ENCODE measurements at places on chromosomes 12 and 14.
A peak's percentile ranks its signal among the peaks of the same experiment; 100 is the strongest.

GRCh38 chr12:66804563-66804974 lies 125.7 kb upstream of the GRIP1 start:
- DNase-seq: no peak

DNA sequence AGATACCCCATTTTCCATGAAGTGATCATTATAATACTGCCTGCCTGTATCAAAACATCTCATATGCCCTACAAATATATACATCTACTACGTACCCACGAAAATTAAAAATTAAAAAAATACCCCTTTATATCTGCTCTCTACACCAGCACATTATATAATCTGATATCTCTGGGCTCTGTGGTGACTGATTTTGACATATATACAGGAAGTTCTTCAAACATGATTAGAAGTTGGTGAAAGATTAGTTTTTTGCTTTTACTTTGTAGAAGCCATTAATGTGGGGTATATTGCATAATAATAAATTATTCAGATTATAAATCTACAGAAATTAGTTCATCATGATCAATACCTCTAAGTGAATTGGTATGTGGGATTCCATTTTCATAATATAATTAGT lies 126.7 kb upstream of the MDM1 start:
- no peak for DNase-seq

- DNase-seq: no peak
These were observed 668 bp downstream of the APPL2 start for GRCh38 chr12:105235281-105235731.

DNA sequence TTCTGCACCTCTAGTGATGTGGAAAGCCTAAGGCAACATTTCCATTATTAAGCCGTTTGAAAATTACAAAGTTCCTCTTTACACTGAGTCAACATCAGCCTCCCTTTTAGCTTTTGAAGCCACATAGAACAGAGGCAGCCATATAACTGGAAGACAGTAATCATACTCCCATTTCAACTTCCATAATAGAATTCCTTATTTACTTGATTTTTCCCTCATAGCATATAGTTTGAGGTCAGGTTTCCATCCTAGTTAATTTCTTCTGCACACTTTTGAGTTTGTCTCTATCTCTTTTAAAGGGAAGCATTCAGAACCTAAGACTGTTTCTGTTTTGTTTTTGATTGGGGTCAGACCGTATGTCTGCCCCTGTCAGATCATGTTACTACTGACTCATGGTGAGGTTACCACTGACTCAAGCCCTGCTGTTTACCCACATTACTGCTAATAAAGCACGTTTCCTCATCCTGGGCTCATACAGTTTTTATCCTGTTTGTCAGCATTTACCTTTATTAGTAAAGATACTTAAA lies 161.0 kb downstream of the SLC38A4 start:
- DNase-seq: no peak

- no peak for DNase-seq
These were observed 42.6 kb upstream of the MED13L start for GRCh38 chr12:116319898-116320621.

GRCh38 chr12:15423629-15424028 lies 101.3 kb downstream of the PTPRO start:
- DNase-seq: no peak

- DNase-seq: no peak
These were observed 27.5 kb downstream of the WIF1 start for GRCh38 chr12:65093606-65094005.

- DNase-seq: no peak
These were observed 53.3 kb downstream of the GLT1D1 start for GRCh38 chr12:128906485-128907137.

DNA sequence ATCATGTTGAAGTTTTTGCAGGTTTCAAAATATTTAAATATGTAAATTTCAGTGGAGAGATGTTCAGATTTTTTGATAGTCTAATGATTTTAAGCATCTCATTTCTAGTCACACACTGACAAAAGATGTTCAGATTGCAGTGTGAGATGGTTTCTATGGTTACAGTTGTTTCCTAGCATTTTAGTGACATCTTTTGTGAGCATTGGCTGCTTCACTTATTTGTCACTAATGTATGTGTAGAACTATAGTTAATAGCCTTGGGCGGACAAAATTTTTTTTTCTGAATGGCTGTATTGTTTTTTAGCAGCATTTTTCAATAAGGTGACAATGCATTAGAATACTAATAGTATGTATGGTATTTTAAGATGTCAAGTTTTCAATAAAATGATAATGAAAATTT lies 315.6 kb upstream of the PRKD1 start:
- no peak for DNase-seq

DNA sequence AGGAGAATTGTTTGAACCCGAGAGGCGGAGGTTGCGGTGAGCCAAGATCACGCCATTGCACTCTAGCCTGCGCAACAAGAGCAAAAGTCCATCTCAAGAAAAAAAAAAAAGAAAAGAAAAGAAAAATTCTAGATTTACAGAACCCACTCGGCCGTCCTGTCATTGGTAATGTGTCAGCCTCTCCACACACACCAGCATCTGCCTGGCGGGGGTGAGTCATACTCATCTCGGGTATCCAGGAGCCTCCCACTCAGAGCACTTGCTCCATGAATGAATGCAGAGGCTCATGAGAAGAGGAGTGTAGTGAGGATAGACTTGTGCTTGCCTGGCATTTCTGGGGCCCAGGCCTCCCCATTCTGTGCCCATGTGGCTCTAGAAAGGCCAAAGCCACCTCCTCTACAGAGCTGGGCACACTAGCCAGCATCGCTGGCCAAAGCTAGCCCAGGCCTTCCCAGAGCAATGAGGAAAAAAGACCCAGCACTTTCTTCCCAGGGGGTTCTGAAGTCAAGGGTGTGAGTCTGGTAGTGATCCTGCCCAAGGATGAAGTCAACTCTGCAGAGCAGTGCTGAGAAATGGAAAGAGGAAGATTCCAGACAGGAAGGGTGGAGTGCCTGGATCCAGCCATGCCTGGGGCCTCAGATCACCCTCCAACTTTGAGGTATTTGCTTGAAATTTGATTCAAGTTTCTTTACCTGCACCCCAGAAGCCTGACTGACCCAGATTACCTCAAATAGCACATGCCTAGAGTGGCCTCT lies 31.2 kb upstream of the KLC1 start:
- no peak for DNase-seq

DNA sequence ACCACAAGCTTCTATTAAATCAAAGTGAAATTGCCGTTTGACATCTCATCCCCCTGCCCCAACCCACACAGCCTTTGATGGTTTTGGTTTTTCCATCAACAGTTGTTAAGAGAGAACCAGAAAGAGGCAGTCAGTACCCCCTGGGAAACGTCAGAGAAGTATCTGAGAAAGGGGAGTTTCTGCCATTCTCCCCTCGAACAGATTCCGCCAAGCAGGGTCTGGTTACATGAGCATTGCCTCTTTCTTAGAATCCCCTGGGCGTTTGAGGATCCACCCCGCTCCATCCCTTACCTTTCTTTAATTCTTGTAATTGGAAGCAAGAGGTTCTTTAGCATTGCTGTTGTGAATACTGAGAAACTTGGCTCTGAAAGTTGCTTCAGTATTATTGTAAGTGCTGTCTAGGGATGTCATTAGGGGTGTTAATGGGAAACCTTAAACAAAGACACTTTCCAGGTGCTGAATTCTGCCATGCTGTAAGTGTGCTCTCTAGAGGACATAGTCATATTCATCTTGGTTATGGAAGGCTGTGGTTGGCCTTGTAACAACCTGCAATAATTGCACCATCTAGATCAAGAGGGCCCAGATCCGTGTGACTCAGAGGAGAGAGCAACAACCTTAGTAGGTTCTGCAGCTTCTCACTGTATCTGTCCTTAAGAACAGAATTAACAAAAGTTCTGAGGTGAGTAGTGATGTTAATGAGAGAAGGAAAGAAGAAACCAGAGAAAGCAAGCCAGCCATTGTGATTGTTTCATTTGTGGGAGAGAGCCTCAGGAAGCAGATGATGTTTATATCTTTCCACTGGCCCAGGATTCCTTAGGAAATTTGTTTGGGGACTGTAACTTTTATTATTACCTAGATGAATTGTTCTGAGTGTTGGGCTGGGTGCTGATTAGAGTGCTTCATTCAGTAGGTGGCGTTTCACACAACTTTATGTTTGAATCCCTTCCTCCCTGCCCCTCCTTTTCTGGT lies 9.0 kb downstream of the TMBIM6 start:
- DNase-seq: no peak

- no peak for DNase-seq
These were observed 22.8 kb downstream of the C14orf132 start for GRCh38 chr14:96062010-96062409.

DNA sequence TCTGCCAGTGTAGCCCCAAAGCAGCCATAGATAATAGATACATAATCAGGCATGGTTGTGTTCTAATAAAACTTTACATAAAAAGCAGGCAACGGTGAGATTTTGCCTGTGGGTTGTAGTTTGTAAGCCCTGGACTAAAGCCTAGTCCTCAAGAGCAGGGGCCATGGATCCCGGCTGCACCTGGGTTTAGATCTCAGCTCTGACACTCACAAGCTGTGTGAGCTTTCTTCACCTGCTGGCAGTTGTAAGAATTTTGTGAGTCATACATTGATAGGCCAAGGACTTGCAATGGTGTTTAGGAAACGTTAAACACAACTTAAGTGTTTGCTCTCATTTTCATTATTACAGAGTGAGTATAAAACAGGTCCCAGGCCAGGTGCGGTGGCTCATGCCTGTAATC lies 395.8 kb upstream of the TBX3 start:
- no peak for DNase-seq

DNA sequence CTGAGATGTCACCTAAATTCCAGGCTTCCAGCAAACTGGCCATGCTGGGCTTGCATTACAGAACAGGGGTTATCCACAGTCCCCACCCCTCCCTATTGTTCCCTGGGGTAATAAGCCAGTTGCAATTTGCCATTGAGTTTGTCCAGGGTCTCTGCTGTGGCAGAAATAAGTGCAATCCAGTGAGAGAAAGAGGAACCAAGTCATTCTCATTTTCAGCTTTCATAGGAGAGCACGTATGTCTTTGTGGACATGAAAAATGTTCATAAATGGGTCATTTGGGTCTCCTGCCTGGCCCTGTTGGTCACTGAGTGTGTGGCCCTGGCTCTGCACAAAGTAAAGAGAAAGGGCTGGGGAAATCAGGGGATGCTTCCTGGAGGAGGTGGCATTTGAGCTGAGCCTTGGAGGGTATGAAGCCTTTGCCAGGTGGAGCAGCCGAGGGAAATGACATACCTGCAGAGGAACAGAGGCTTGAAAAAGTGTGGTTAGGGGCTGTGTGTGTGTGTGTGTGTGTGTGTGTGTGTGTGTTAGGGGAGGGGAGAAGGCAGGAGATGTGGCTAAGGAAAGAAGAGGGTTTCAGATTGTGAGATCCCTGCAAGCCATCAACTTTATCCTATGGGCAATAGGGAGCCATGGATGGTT lies 29.3 kb downstream of the CMKLR1 start:
- no peak for DNase-seq

DNA sequence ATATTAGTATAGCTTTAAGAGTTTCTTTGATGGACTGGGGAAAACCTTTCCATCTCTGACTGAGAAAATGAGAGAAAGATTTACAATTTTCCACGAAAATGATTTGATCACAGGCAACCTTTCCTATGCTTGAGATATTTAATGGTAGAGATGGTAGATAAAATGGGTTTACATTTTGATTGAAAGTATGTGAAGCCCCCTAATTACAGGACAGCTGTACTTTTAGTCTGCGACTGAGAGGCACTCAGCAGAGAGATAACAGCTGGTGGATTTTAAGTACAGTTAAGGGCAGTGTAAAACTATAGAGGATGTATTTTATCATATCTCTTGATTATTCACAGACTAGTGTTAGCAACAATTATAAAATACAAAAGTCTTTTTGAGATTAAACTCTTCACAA lies 40.7 kb downstream of the C12orf50 start:
- DNase-seq: no peak

DNA sequence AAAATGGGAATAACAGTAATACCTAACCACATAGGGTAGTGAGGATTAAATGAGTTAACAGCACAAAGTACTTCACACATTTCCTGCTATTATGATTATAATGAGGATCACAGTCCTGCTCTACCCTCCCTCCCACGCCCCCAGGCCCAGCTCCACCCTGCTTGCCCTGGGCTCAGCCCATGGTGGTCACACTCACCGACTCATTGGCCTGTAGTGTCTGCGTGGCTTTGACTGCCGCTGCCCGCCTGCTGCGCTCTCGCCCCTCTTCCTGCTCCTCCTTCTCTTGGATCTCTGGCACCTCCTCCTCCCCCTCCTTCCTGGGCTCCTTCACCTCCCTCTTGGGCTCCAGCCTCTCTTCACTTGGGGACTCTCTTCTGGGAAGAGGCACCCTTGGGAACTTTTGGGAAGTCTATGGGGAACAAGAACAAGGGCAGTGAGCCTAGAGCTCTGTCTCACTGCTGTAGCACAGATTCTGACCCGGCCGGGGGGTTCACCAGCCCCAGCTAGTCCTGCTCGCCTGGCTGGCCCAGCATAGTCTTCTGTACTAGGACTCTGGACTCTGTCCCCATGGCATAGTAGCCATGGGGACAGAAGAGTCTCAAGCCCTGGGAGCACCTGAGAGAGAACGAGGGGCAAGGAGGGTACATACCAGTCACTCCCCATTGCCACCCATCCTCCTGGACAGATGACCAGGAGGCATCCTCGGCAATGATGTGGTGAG lies 7.1 kb upstream of the PNMA1 start:
- DNase-seq: no peak

- no peak for DNase-seq
These were observed 926 bp upstream of the CMKLR1 start for GRCh38 chr12:108340037-108340436.

DNA sequence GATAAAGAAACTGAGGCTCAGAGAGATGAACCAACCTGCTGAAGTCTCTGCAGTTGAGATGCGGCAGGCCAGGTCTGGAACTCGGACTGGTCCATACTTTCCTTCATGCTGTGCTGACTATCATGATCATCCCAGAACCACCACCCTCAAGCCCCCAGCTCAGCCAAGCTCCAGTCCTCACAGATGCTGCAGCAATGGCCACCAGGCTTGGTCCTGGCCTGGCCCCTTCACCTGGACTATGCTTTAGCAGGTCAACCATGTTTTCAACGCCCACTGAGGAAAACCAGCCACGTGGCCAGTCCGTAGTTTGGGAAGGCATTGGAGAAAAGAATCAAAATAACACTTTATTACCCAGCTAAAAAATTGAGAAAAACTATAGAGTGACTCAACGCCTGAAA lies 1.4 kb downstream of the GPR68 start:
- DNase-seq: no peak

DNA sequence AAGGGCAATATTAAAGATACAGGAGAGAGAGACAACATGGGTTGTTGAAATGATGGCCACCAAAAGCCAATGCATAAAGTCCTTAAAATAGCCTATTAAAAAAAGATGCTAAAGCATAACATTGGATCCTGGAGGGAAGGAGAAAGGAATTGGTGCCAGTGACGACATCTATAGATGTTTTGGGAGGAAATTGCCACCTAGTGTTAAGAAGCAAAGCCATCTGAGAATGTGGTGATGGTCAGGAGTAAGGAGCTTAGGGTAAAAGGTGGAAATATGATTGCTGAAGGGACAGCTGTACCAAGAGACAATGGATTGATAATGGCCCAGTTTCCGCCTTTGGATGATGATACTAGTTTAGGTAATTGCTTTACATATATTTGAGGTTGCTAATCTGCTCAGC lies 85.1 kb downstream of the TMEM30B start:
- no peak for DNase-seq

GRCh38 chr14:57268161-57269069 lies at the start of the genes AP5M1 and EXOC5:
Gene AP5M1 (plus strand): TSS chr14:57268971. CDS start chr14:57269315, 344 bp downstream.
Gene EXOC5 (minus strand): TSS chr14:57268905. CDS start chr14:57268648, 257 bp downstream.
- peak; percentile 81 for DNase-seq

All from stimulated activated CD8-positive, alpha-beta memory T cell treated with anti-CD3 and anti-CD28 coated beads, Interleukin-12 subunit alpha, Interleukin-12 subunit beta, amount 100 ng/mL, for 1 hour (primary cell).